ENCODE measurements at places on chromosomes 13 and 19.

DNA sequence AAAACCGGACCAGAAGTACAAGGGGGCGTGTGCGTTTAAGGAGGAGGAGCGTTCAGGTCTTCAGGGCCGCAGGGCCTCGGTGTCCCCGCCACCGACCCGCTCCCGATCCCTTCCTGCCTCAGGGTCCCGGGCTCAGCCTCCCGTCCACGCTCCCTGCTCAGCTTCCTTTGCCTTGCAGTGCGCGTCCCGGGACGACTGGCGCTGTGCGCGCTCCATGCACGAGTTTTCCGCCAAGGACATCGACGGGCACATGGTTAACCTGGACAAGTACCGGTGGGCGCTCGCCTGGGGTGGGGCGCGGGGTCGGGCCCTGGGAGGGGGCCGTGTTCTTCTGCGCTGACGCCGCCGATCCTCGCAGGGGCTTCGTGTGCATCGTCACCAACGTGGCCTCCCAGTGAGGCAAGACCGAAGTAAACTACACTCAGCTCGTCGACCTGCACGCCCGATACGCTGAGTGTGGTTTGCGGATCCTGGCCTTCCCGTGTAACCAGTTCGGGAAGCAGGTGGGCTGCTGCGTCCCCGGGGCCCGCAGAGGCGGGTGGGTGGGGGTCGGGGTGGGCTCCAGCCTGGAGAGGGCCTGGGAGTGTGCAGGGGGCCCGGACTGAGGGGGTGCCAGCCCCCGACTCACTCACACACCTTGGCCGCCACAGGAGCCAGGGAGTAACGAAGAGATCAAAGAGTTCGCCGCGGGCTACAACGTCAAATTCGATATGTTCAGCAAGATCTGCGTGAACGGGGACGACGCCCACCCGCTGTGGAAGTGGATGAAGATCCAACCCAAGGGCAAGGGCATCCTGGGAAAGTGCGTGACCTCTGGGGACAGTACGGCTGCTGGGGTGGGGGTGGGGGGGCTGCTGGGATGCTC, 1.4 kb downstream of the GPX4 start:
- DNase-seq = no peak

DNA sequence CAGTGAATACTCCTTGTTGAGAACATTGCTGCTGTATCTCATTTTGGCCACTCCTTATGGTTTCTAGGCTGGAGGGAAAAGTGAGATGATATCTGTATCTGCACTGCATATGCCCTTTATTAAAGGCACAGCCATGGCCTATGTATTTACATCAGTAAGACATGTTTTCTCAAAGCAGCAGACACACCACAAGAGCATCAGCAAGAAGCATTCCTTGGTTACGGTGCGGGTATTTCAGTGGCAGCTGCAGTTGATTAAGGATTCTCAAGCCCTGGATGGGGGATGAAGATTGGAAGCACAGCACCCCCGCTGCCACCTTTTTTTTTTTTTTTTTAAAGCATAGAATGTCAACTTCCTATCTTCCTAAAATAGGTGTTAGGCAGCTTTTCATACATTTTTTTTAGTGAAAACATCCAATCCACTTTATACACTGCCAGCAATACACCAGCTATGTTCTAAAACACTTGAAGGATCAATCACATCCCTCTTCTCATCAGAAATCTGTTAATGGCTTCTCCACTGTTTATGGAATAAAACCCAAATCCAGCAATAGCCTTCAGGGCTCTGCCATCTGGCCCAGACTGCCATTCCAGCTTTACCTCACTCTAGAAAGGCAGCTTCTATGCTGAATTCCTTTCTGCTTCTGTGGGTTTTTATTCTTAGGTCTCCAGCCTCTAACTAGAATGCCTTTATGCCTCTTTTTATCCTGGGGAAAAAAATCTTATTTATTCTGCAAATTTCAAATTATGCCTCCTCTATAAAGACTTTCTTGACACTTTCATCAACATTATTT, 331.0 kb downstream of the DNAJC15 start:
- no peak for DNase-seq

DNA sequence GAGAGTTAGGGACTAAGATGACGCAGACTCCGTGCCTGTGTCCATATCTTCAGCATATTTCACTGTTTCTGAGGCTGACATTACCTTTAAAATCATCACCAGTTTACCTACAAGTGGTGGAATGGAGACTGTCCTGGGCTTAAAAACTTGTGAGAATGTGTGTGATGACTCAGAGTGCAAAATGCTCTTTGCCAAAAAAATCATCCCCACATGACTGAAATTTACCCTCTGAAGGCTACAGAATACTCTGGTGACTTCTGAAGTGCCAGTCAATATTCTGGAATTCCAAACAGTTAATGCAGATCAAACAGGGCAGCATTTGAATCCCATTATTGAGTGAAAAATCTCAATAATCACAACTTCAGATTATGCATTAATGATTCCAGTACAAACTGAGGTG, 901.4 kb downstream of the EFNB2 start:
- DNase-seq = no peak

GRCh38 chr19:50949861-50950260, 3.0 kb downstream of the KLK5 start:
- DNase-seq = no peak

- DNase-seq = no peak
Measured at GRCh38 chr19:11361037-11361770, 6.0 kb downstream of the PLPPR2 start.

- no peak for DNase-seq
Measured at GRCh38 chr13:73250061-73250460, 191.3 kb downstream of the KLF5 start.

DNA sequence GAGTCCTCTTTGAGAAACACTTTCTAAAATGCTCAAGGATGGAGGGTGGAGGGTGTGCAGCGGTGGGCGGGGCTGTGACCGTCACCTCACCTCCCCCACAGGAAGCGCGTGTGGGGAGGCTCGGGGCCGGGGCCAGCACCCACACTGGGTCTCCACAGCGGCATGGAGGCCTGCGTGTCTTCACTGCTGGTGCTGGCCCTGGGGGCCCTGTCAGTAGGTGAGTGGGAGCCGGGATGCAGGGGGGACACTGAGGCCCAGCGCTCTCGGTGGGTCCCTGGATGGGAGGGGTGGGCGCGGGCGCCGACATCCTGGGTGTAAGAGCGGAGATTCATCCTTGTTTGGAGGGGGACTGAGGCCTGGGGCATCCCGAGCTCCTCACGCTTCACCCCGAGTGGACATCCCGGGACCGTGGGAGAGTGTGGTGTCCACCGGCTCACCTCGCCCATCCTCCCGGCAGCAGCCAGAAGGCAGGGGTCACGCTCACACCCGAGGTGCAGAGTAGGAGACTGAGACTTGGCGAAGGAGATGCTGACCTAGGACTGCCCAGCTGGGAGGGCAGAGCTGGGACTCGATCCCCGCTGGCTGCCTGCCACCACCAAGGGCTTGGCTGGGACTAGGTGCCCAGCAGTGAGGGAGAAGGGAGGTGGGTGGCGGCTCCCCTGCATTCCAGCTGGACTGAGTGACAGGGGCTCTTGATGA, at the start of gene GZMM:
Gene GZMM, plus strand, starts transcription at position 144 of the 699 bp plus-strand sequence. Its CDS starts 19 bp downstream, at position 163.
- no peak for DNase-seq

DNA sequence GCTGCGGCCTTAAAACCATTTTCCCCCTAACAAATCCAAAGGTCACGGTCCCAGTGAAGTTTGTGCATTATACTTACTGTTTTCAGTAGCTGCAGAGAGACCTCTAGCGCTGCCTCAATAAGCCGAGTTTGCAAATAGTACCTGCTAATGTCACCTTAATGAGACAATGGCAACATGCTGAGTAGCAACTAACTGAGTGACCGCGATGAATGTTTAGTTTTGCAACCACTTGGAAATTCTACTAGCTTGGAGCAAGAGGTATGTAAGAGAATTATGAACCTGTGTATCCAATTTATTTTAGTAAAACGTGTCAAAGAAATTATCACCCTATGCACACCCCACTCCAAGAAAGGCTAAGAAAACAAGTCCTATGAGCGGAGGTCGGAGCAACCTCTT, 1.2 kb downstream of the KPNA3 start:
- no peak for DNase-seq

- no peak for DNase-seq
Measured at GRCh38 chr19:46954993-46955812, 64.4 kb upstream of the NPAS1 start.

- no peak for DNase-seq
Measured at GRCh38 chr19:16433986-16434385, 37.8 kb downstream of the EPS15L1 start.

DNA sequence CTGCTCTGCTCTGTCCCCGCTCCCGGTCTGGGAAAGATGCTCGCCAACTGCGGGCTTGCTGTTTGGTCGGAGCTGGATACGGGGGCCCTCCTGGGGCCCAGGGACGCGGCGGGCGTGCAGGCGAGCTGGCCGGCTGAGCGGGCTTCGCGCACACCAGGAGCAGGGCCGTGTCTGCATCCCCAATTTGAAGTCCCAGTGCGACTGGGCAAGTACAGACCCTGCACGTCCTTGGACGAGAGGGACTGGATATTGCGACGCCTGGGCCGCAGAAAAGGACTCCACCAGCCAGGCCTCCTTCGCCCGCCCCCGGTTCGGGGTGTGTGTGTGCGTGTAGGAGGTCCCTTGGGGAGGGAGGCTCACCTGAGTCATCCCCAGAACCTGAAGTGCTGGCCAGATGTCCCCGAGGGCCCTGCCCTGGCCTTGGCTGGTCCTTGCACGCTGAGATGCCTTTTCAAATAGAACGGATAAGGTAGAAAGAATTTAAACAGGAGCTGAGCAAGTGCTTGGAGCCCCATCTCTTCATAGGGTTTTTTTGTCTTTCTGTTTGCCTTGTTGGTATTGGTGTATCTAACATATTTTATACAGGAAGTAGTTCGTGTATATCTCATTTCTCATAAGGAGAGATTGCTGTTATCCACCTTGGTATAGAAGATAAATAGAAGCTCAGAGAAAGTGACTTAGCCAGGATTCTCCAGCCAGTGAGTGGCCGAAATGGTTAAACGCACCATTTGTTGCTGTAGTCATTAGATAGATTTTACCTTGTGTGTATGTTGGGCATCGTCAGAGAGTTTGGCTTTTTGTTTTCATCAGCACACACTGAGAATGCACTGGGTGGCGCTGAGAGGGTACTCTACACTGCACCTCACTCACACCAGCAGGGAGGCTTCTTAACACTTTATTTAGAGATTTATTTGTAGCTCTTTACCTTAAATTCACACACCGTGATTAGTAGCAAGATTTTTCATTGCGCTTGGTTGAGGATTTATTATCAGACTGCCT, 1.1 kb downstream of the NAXD start:
- DNase-seq = no peak

- no peak for DNase-seq
Measured at GRCh38 chr13:28716511-28716910, 2.3 kb downstream of the SLC46A3 start.

Measured in NCI-H2081 treated with DMSO at 0.1 percent for 48 hours (cell line).